ENCODE measurements at places on chromosomes 1 and 21.

- DNase-seq = no peak
Measured at GRCh38 chr1:47561523-47562007, 123.7 kb downstream of the FOXD2 start.

DNA sequence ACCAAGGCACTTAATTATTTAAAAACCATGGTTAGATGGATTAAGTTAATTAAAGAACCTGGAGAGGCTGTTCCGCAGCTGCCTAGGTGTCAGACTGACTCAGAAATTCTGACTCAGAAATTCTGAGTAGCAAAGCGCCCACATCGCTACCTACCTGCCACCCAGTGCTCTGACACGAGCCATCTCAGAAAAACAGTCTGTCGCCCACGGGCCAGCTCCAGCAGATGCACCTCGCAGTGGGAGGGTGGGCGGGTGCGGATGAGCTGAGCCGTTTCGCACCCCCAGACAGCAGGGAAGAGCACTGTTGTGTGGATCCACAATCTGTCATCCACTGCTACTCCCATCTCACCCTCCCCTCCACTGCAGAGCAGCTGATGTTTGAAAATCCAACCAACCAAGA is 13.5 kb downstream of the KCNK1 start:
- DNase-seq = no peak

- DNase-seq = no peak
Measured at GRCh38 chr1:91685994-91686393, 185.3 kb downstream of the CDC7 start.

DNA sequence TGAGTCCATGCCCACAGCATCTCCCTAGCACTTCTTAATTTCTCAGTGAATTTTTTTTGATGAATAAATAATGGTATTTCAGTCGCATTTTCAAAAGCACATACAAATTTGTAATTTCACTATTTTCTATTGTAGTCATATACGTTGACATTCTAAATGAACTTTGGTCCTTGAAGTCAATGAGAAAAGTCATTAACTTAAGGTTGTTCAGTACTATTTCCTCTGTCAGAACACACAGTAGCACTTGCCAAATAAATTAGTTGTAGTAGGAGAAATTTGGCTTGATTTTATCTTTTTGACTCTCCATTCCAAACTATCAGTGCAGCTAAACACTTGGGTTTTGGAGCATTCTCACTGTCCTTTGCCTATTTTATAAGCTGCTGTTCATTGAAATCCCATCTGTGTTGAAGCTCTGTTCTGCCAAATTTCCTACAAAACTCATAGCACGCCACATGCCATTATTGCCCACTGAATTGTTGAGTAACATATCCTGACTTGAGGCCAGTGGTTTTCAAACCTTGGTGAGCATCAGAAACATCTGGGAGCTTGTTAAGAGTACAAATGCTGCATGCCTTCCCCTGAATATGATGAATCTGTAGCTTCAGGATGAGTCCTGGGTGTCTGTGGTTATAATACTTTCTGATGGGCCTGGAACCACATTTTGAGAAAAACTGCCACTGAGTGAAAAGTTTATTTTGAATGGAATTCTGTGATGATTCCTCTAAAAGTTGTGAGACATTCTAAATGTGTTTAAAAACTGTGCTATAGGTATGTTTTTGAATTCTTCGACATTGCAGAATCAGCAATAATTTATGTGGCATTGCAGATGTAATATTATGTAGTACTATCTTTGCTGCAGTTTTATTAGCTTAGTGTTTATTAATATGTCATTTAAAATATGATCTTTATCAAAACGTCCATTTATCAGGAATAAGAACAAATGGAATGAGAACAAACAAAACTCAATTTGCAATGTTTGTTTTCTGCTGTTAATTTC is 78.9 kb downstream of the DNM3 start:
- peak; percentile 21 for DNase-seq
